ENCODE measurements at places on chromosomes 11 and 22.

GRCh38 chr22:45155050-45155840 is 8.5 kb upstream of the NUP50 start:
- DNase-seq = no peak

GRCh38 chr11:67320011-67320410 is 16.7 kb downstream of the SSH3 start:
- DNase-seq = no peak

DNA sequence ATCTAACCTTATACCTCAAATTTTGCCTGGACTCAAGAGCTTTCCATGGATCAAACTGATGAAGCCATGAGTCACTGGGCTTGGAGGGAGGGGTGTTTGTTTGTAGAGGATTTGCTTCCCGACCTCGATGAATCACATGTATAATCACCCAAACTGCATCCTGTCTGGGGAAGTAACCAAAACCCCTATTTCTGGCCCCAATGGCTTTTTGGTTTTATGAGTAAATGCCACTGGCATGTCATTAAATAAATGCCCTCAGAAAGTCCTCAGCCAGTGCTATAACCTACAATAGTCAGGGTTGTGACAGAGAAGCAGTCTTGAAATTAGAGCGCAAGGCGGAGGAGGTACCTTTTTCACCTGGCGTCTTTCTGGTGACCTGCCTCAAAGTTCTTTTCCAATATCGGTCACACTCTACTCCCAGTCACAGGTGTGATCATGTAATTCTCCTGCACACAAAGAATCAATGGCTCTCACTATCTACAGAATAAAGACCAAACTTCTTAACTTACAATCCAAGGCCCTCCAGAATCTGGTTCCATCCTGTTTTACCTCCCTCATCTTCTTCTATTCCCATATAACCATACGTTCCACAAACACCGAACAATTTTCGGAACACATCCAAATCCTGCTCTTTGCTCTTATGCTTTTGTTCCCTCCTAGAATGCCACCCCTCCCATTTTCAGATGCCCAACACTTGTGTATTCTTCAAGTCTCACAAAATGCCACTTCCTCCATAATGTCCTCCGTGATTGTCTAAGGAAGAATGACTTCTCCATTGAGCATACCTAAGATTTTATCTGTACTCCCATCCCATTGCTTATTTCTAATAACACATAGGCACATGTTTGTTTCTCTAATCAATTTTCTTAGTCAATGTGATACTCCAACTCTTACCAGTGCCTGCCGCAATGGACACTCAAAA is 81.3 kb upstream of the BLID start:
- peak; percentile 57 for DNase-seq

DNA sequence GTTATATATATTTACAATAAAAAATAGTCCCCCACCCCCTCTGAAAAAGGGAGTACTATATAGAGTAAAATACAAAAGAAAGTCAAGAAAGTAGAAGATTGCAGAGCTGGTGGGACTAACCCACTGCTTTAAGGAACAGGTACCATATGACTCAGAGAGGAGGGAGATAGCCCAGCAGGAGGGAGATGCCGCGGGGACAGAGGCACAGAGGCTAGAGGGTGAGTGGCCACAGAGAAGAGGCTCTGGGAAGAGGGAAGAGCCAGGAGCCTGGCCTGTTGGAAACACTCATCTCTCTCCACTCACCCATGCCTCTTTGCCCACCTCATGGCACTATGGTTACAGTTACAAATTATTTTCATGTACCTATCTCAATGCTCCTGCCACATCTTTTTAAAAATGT is 53.6 kb upstream of the LYVE1 start:
- DNase-seq = no peak

DNA sequence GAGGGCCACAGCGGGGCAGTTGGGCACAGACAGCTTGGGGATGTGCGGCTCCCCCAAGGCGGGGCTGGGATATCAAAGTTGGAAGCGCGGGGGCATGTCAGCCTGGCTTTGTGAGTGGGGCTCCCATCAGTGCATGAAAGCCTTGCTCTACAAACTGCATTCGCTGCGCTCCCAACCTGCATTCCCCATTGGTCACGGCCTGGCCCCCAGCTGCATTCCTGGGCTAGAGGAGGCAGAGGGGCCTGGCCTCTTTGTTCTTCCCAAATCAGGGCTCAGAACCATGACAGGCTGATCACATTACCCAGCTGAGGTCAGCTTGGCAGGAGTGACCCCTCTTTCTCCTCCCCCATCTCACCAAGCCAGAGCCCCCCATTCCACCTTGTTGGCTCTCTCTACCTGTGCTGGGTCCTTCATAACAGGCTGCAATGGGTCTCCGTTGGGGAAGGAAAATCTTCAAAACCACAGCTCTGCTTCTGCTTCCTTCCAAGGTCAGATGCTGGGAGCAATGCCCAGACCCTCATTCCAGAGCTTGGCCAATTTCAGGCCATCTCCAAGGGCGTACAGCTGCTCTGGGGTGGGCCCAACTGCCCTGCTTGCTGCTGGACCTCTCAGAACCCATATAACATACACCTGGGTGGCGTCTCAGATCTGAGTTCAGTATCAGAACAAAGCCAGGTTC is 38.7 kb upstream of the CDON start:
- no peak for DNase-seq

- no peak for DNase-seq
Observed at GRCh38 chr11:78926633-78927338, 352.1 kb upstream of the NARS2 start.

- DNase-seq = no peak
Observed at GRCh38 chr11:111727431-111727830, 38.8 kb downstream of the PPP2R1B start.

- DNase-seq = no peak
Observed at GRCh38 chr11:44150401-44150800, 54.9 kb downstream of the EXT2 start.

DNA sequence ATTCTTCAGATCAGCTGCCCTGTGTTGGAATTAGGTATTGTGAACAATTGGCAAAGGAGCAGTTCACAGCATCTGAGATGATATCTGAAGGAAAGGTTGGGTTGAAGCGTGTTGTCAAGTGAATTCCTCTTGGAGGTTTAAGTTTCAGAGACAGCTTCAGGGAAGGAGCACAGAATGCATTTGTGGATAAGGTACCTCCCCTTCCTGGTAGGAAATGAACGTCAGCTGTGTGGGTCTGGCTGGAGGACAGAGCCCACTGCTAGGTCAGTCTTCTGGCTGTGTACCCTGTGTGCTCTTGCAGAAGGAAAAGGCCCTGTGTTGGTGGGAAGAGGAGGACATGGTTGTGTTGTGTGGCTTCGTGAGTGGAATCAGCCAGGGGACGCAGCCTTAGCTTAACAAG is 88.1 kb upstream of the GAL start:
- DNase-seq = no peak

- no peak for DNase-seq
Observed at GRCh38 chr22:21020802-21021429, 6.0 kb downstream of the P2RX6 start.

- DNase-seq = no peak
Observed at GRCh38 chr11:117796872-117797529, at the start of gene DSCAML1. Gene DSCAML1, minus strand, starts transcription at chr11:117797216. Its CDS starts 137 bp downstream, at chr11:117797079.

GRCh38 chr22:47151490-47151889 is 389.0 kb downstream of the TBC1D22A start:
- DNase-seq = no peak

Data from HepG2 (cell line).